Cortex of kidney (tissue), 1 donor: ENCODE measurements at places on chromosomes 16 and 17.

- DNase-seq, result no peak
Measured at GRCh38 chr17:2634361-2634960, 41.0 kb downstream of the PAFAH1B1 start.

- DNase-seq, result no peak
Measured at GRCh38 chr17:83084214-83084613, 4.8 kb downstream of the METRNL start.

- DNase-seq, result no peak
Measured at GRCh38 chr17:37824534-37825485, 80.0 kb upstream of the HNF1B start.

DNA sequence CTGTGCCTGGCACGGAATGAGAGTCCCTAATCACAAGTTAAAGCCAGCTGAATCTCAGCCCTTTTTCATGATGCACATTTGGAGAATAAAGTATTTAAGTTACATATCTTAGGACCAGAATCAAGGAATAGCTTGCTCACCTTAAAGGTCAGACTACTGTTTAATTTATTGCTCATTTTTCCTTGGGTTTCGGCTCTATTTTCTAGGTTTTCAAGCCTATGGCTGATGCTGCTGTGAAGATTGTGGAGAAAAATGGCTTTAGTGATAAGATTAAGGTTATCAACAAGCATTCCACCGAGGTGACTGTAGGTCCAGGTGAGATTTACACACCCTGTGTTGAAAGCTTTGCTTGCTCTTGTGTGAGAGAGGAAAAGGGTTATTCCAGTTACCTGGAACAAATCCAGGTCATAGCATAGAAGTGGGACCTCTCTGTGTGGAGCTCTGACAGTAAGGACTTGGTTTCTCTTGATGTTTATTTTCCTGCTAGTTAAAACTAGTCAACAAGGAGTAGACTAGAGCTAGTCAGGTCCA is 18.1 kb downstream of the PRMT7 start:
- DNase-seq, result no peak

DNA sequence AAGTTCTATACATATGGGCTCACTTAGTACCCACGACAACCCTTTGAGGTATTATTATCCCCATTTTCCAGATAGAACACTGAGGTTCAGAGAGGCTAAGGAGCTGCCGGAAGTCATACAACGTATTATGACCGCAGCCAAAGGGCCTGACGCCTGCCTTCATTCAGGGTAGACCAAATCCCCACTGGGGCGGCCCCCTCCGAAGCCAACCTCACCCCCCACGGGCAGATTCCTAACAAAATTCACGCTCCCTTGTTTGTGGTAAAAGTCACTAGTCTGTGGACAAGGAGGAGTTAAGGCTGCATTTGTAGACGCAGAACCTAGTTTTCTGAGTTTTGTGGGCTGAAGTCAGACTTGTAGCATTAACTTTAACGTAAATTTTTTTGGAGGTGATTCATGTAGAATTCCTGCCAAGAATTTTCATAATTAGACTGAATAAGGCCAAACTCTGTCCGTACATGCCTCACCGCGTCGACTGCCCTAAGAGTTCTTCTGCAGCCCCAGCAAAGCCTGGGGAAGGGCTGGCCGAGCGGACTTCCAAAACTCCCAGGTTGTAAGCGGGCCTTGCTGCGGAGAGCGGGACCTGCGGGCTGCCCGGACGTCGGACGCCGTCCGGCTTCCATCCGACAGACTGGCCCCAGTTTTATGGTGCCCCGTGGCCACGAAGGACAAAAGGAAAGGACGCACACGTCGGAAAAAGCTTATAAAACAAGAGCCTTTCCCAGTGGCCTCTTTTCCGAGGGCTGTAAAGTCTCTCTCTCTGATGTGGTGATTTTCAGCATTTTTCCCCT is 75.7 kb downstream of the NXN start:
- DNase-seq, result no peak

DNA sequence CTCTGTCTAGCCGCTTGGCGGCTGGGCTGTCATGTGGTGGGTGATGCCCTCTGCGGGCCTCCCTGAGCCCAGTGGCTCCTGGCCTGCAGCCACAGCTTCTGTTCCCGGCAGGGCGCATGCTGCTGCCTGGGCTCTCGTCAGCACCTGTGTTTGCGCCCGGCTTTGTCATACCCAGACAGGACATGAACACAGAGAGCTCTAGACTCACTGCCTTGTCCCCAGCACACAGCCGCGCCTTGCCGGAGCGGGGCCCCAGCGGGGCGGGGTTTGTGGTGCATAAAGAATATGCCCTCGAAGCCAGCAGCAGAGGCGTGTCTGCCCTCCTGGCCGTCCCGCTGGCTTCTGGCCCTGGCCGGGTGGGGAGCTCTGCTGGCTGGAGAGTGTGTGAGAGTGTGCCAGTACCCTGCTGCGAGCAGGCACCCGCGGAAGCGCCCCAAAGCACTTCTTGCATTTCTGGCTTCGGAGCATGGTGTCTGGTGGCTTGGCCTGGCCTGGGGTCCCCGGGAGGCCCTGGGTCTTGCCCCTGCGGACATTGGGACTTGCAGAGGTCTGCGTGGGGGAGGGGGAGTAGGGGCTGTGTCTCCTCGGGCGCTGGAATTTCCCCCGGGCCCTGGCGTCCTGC is 14.4 kb downstream of the ASPSCR1 start:
- no peak for DNase-seq

- DNase-seq, result no peak
Measured at GRCh38 chr16:24975428-24975889, 39.7 kb downstream of the ARHGAP17 start.

- DNase-seq, result no peak
Measured at GRCh38 chr17:82862737-82863382, 23.0 kb upstream of the ZNF750 start.

DNA sequence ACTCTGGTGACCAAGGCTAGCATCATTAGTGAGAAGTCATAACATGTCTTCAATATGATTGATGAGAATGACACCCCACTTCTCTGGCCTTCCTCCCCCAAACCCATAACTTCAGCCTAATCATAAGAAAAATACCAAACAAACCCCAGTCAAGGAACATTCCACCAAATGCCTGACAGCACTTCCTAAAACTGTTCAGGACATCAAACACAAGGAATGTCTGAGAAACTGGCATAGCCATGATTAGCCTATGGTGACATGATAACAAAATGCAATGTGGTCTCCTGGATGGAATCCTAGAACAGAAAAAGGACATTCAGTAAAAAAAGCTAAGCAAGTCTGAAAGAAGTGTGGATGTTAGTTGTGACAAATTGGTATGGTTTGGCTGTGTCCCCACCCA is 24.7 kb upstream of the TBX4 start:
- DNase-seq, result no peak

DNA sequence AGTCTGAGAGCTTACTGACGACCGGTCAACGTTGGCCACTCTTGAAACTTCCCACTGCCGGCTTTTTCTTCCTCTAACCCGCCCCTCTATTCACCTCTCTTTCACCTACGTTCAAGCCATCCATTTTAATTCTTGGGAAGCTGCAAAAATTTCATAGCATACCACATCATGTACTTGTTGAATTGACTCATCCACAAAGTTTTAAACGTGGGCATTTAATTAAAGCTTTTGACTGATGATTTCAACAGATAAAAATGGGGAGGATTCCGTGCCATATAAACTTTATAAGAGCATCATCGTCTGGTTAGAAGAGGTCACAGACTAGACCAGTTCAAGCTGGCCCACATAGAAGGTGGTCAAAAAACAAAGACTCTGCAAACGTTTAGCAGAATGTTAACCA is 22.5 kb downstream of the VPS53 start:
- DNase-seq, result no peak

GRCh38 chr16:14112539-14112856 is 41.4 kb downstream of the MRTFB start:
- no peak for DNase-seq

GRCh38 chr16:21120976-21121520 is 29.6 kb downstream of the DNAH3 start:
- no peak for DNase-seq

DNA sequence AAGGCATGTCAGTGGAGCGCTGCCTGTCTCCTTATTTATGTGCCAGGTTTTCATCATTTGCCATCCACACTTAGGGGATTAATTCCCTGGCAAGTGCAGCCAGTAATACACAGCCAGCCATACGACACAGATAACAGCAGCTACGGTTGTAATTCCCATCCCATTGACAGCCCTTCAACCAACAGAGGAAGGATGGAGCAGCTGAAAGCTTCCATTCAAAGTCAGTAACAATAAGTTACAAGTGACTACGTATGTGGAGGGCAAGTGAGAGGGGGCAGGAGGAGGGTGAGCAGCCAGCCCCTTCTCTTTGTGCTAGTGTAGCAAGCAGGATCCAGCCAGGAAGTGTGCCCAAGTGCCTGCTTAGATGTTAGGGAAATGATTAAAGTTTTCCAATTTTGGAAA is 53.8 kb upstream of the LYRM9 start:
- no peak for DNase-seq

DNA sequence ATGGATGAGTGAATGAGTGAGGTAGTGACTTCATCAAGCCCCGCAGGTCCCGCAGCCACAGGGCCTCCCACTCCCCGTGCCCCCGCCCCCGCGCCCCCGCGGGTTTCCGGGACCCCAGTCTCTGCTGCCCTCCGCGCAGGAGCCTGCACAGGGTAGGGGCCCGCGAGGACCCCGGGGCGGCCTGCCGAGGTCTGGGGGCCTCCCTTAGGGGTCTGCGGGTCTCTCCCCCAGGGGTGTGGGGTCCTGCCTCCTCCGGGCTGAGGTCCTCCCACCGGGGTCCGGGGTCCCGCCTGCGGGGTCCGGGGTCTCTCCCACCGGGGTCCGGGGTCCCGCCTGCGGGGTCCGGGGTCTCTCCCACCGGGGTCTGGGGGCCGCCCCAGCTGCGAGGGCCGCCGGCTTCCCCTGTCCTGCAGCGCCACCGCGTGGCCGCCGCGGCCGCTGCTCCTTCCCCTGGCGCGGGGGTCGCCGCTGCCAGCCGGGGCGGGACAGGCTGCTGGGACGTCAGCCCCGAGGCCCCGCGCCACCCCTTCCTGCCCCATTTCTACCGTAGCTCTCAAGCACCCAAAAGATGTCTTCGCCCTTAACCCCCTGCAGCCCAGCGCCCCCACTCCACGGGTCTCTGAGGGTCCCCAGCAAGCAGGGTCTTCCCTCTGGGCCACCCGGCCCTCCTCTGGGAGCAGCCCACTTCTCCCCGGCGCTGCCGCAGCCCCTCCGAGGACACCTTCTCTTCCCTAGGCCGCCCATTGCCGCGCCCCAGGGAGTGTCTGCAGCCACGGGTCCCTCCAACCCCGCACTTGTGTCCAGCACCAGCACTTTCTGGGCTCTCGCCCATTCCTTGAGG is 10.4 kb upstream of the CHMP6 start:
- no peak for DNase-seq

DNA sequence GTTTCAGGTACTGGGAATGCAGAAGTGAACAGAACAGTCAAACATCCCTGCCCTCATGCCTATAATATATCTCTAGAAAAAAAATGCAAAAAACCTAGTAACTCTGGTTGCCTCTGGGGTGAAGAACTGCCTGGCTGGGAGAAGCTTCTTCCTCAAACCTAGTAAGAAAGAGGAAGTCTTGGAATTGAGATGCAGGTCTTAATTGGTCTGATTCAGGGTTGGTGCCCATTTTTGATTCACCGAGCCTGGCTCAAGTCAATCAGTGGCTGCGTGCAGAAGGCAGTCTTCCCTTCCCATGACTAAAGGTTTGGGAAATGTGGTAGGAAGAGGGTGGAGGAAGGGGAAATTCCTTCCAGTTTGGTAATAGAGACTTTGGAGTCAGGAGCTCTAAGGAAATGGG is 22.4 kb downstream of the CDRT15 start:
- DNase-seq, result no peak

DNA sequence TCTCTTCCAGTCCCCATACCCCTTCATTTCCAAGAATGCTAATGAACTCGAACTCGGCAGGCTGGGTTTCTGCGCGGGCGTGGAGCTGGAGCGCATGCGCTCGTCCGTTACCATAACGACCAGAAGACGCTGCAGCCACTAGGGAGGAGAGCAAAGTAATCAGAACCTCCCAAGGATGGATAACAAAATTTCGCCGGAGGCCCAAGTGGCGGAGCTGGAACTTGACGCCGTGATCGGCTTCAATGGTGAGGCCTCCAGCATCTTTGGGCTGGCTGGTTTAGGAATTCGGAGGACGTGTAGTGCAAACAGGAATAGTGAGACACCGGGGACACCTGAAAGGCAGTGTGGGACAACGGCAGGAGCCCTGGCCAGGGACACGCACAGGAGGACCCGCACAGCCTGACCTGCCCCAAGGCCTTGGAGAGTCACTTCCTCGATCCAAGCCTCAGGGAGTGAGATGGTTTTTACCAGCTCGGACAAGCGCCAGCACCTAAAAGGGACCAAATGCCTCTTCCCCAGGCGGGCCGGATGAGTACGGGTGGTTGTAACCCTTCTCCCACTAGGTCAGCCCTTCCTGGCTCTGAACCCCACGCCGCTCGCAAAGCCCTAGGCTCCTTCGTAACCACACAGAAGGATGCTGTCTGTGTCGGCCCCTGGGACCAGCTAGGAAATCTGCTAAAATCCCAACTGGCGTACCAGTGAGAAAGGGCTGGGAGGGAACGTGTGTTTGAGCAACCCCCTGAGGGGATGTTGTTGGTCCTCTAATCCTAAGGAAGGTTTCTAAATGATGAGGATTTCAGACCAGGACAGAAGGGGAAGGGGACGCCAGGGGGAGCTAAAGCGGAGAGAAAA is at the start of gene CFAP52:
Gene CFAP52, plus strand, starts transcription at position 122 of the 852 bp plus-strand sequence. Its CDS starts 54 bp downstream, at position 176.
- peak; percentile 17 for DNase-seq

- DNase-seq, result no peak
Measured at GRCh38 chr17:50117202-50118051, 12.5 kb downstream of the SAMD14 start.

DNA sequence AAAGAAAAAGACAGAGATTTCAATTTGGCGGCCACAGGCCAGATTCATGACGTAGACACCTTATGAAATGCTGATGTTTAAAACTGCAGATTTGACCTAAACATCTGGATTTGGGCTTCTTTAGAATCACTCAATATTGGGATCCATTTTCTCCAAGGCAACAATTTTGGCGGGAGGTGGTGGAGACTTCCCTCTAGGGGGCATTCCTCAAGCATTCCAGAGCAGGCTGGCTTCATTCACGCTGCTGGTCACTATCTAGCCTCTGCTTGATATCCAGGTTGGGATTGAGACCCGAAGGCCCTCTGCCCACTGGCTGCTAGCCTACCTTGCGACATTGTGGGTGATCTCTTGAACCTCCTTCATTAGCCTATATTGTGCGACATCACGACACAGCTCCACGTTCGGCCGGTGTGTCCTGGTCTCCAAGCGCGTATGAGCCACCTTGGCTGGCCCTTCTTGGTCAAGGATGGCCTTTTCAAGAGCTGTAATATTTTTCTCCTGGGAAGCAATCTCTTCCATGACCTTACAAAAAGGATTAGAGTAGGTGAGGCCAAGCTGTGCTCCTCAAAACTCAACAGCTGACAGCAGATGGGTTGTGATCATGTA is 24.5 kb downstream of the FBXO39 start:
- DNase-seq, result no peak

GRCh38 chr16:81717662-81718189 is 61.4 kb upstream of the PLCG2 start:
- no peak for DNase-seq

DNA sequence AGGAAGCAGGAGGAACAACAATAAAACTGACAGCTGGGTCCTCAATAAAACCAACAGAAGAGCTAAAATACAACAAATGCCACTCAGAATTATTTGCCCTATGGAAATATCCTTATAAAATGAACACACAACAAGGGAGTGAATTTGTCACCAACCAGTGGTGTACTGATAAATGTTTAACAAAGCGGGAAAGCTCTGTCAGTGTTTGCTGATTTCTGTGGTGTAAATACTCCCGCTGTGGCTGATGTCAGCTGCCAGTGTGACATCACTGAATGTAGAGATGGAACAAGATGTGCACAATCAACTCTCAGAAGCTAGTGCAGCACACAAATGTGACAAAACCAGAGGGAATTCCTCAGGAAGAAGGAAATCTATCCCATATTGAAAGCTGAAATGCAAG is 51.9 kb downstream of the CDYL2 start:
- no peak for DNase-seq
